ENCODE measurements at places on chromosomes 16 and 17.

- DNase-seq, result no peak
These were observed 19.6 kb upstream of the PMFBP1 start for GRCh38 chr16:72191551-72191950.

- DNase-seq, result no peak
These were observed 7.6 kb downstream of the PDE6G start for GRCh38 chr17:81648707-81649085.

DNA sequence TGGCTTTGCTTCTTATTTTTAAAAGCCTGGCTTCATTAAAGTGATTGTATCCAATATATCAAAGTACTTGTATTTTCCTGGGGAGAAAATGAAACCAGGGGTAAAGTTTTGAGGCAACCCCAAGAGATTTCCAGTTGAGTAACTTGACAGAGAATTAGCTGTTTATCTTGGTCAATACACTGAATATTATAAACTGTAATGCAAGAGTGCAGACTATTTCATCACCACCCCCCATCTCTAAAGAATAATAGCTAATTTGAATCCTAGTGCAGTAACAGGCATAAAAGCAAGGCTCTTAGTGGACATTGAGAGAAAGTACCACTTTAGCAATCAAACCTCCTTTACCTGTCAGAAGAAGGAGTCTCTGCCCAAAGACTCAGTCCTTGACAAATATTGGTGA is 27.0 kb downstream of the IRX6 start:
- DNase-seq, result no peak

DNA sequence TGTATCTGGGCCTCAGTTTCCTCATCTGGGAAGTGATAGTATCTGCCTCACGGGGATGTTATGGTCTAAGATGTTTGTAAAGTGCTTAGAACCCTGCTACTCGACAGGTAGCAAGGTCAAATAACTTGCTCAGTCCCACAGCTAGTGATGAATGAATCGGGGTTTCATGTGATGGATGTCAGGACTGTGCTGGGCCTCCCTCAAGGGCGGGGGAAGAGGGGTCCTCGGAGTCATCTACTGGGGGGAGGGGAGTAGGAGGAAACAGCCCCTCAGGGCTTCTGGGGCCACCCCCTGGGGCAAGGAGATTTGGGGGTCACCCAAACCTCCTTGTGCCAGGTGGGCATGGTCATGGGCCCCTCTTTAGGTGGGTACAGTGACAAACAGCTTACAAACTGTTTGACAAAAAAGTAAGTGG is 732 bp downstream of the PNPO start:
- DNase-seq, result no peak

DNA sequence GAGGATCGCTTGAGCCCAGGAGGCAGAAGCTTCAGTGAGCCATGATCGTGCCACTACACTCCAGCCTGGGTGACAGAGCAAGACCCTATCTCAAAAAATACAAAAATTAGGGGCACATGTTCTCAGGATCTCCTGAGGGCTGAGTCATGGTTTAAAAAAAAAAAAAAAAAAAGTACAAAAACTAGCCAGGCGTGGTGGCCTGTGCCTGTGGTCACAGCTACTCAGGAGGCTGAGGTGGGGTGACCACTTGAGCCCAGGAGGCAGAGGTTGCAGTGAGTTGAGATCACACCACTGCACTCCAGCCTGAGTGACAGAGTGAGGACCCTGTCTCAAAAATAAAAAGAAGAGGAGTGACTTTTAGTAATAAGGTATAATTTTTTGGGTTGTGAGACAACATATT is 16.9 kb downstream of the BLMH start:
- no peak for DNase-seq

- no peak for DNase-seq
These were observed 14.5 kb downstream of the CD300LB start for GRCh38 chr17:74516561-74517328.

GRCh38 chr16:50802961-50803360 is 61.1 kb downstream of the CYLD start:
- DNase-seq, result no peak

DNA sequence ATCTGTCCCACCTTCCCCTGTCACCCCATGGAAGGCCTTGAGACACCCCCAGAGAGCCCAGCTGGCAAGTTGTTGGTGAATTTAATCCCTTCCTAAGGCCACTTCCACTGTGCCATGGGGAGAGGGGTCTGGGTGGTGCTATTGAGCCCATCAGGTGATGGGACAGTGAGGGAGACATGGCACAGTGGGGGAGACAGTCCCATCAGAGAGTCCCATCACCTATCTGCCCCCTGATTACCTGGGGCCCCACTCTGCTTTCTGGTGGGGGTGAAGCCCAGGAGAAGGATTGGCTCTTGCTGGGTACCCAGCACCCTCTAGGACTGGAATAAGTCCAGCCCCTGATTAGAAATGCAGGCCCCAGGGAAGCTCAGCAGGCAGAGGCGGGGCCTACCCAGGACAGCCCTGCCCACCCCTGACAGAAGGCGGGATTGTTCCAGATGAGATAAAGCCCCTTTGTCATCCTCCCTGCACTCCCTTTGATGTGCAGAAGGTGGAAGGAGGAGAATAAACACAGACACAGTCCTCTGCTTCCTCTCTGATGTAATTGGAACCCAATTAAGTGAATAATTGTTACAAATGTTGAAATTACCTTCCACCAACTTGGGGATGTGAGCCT is 18.9 kb downstream of the TMEM132E start:
- DNase-seq, result no peak

DNA sequence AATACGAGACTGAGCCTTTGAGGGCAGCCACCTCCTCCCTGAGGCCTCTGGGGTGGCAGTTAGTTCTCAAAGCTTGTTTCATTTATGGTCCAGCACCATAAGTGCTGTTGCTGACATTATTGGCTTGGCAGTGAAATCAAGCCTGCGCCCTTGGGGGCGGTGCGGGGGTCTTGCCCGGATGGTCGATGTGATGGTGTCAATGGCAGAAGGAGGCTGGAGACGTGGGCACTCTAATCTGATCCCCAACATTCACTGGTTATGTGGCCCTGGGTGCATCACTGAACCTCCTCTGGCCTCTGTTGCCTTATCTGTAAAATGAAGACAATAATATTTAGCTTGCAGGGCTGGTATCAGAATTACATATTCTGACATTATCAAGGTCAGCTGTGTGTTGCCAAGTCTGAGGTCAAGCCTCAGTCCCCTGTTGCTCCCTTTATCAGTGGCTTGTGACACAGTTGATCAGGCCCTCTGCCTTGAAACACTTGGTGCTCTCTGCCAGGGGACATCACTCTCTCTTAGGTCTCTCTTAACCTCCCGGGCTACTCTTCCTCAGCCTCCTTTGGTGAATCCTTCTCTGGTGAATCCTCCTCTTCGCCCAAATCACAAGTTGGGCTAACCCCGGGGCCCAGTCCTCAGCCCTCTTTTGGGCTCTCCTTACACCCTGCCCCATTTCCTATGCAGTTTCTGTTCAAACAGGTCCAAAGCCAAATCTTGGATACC is 11.8 kb upstream of the TMEM220 start:
- no peak for DNase-seq

DNA sequence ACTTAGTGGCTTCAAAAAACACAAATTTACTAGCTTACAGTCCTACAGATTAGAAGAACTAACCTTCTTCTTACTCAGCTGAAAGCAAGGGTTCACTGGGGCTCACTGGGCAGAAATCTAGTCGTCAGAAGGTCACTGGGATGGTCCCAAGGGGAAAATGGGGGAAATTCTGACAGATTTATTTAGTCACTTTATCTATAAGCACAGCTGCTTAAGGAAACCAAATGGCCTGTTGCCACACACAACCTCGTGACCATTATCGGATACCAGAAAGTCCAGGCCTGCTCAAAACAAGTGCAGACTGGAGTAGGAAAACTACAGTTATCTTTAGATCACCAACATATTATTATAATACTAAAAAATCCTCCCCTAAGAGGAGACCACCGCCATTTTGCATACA is 374.6 kb upstream of the ASIC2 start:
- DNase-seq, result no peak

DNA sequence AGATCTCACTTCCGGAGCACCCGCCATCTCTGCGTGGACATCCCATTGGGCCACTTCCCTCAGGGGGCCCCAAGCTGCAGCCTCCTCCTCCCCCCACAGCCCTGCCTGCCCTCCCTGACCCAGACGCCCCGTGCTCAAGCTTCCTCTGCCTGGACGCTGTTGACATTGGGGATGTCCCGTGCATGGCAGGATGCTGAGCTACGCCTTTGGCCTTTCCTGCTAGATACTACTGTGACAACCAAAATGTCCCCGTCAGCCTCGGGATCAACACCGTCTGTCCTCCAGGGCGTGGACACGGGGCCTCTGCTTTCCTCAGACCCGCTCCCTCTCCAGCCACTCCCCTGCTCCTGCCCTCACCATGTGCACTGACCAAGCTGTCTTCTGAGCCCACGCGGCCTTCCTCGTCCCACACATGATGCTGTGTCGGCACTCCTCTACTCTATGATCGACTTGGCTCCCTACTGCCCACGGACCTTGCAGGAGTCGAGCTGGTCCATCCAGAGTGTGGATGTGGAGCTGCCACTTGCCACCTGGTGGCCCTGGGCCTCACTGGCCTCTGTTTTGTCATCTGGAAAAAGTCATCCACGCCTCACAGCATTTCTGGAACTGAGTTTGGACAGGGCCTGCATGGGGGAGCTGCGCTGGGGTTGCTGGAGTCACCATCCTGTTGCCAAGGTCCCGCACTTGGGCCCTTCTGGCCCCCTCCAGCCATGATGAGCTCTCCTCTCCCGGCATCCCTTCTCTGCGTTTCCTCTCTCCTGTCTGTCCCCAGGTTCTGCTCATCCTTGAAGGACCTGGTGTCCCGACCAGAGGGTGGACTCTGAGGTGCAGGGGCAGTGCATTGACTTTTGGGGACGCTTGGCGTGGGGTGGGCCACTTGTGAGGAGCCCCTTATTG is 221.7 kb upstream of the CIBAR2 start:
- DNase-seq, result no peak

GRCh38 chr16:21242756-21243155 is 9.3 kb downstream of the ANKS4B start:
- DNase-seq, result no peak

GRCh38 chr17:74430706-74431567 is 951 bp upstream of the GPRC5C start:
- no peak for DNase-seq

DNA sequence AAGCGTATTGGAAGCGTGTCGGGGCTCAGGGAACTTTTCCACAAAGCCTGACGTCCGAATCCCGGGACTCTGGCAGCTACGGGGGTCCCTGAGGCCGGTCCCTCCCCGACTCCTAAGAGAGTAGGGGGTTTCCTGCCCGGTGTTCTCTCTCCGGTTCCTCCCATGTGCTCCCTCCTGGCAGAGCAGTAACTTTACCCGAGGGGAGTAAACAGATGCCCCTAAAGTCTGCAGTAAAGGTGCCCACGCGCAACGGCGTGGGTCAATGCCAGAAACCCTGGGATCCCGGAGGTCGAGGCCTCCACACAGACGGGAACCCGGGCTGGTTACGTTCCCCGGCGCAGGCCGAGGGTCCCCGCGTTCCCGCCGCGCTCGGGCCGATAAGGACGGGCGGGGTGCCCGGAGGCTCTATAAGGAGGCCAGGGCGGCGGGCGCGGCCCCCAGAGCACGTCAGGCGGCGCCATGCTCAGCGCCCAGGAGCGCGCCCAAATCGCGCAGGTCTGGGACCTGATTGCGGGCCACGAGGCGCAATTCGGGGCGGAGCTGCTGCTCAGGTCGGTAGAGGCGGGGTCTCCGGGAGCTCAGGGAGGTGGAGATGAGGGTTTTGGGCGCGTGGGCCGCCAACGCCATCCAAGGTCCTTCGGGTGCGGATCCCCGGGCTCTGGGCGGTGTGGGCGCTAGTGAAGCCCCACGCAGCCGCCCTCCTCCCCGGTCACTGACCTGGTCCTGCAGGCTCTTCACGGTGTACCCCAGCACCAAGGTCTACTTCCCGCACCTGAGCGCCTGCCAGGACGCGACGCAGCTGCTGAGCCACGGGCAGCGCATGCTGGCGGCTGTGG is at the start of gene HBM:
Gene HBM, plus strand, starts transcription at position 440 of the 836 bp plus-strand sequence. Its CDS starts 20 bp downstream, at position 460.
- no peak for DNase-seq

GRCh38 chr16:20147091-20147490 is 73.4 kb upstream of the GPR139 start:
- DNase-seq, result no peak

DNA sequence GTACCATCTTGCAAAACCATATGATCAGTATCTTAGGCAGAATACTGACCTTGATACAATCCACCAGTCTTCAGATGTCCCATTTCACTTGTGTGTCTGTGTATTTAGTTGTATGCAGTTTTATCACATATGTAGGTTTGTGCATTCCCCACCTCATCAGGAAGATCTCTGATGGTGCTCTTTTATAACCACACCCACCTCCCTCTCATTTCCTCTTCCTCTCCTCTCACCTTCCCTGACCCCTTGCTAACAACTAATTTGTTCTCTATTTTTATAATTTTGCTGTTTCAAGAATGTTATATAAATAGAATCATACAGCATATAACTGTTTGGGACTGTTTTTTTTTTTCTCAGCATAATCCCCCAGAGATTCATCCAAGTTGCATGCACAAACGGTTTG is 52.0 kb upstream of the ACSM2B start:
- no peak for DNase-seq

GRCh38 chr17:29141514-29141876 is 38.7 kb downstream of the MYO18A start:
- no peak for DNase-seq

- DNase-seq, result no peak
These were observed 16.0 kb upstream of the JPH3 start for GRCh38 chr16:87586201-87586782.

- peak; percentile 9 for DNase-seq
These were observed 885 bp downstream of the ZNF207 start for GRCh38 chr17:32350666-32351418.

- no peak for DNase-seq
These were observed 187.0 kb downstream of the SOX9 start for GRCh38 chr17:72307836-72308235.

GRCh38 chr17:3026856-3027751 is 36.3 kb downstream of the OR1D5 start:
- DNase-seq, result no peak

DNA sequence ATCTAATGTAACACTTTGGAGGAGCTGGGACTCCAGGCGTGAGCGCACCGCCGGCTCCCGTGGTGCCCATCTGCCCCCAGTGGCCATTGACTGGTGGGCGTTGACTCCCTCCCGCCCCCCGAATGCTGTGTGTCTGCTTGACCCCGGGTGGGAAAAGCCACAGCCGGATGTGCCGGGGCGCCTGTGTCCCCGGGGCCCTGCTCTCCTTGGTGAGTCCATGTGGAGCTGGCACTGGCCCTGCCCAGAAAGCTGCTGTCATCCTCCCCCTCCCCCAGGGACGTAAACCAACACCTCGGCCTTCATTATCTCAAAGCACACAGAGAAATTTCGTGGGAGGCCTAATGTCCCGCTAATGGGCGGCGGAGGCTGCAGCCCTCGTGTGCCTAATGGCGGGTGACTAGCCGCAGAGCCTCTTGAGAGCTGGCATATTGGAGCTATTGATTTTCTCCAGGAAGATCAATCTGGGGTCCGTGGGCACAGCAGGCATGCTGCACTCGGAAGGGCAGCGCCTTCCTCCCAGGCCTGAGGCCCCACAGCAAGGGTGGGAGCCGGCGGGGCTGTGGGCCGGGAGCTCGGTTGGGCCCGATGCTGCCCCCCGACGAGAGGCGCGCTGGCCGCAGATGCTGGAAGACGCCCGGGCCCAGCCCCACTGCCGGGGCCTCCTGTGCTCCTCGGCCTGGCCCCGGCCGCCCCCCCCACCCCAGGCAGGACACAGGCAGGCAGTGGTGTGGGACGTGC is 4.0 kb upstream of the PERCC1 start:
- no peak for DNase-seq

- DNase-seq, result no peak
These were observed 787.9 kb upstream of the EEF2KMT start for GRCh38 chr16:5885521-5885920.
